GOT3 (cell line): ENCODE measurements at places on chromosomes 1 and 21.

DNA sequence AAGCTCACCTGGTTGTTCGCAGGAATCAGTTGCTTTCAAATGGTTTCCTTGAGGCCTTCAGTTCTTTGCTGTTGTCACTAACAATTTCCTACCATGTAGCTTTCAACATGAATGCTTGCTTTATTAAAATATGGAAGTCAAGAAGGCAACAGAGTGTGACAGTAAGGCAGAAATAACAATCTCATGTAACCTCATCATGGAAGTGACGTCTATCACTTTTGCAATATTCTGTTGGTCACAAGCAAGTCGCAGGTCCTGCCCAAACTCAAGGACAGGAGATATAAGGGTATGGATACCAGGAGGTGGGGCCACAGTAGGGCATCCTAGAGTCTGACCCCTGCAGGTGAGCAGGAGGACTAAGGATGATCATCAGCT, 296.8 kb upstream of the ZP4 start:
- no peak for DNase-seq

- DNase-seq = no peak
Measured at GRCh38 chr1:113792986-113793385, 19.3 kb downstream of the RSBN1 start.

GRCh38 chr1:7712731-7713323, 58.3 kb upstream of the VAMP3 start:
- no peak for DNase-seq

GRCh38 chr1:176531921-176532897, 69.2 kb downstream of the PAPPA2 start:
- DNase-seq = no peak
